ENCODE measurements at places on chromosomes 1 and 21. TPM values are rescaled to one million over a fixed set of nuclear protein-coding genes. Genes with fewer than 3 reads are reported as not detected.

- DNase-seq: no peak
Observed at GRCh38 chr1:160451119-160451858, 50.9 kb downstream of the VANGL2 start.

DNA sequence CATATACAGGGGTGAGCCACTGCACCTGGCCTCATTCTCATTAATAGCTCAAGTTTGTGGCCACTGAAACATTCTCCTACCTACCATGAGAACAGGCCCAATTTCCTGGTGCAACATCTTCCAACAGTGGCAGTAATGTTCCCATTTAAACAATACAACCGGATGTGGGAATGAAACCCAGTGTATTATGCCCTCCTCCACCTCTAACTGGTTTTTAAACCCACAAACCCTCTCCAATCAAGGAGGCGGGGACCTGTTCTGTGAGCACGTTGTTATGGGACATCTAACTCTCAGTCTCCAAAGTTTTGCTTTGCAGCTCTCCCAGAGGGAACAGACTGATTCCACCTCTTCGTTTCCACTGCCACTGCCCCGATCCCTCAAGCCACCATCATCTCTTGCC lies 2.6 kb downstream of the CTNNBIP1 start:
- DNase-seq: no peak

DNA sequence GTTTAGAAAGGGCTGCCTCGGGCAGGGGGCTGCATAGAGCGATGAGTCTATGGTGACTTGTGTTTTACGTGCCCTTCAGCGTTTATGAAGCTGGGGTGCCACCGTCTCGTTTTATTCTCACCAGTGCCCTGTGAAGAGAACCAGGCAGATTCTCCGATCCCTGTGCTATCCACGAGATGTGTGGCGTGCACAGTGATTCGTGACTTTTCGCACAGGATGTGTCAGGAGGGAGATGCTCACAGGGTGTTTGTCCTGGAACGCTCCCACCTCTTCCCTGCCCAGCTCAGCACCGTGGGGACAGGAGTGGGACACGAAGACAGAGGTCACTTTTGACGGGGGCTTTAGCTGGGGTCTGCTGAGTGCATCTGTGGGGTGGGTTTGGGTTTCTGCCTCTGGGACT lies 54.9 kb upstream of the AJAP1 start:
- DNase-seq: no peak

- no peak for DNase-seq
Observed at GRCh38 chr21:45335151-45335760, 47.6 kb upstream of the POFUT2 start.

- DNase-seq: peak; percentile 20
Observed at GRCh38 chr1:238642231-238642630, 744.1 kb upstream of the CHRM3 start.

DNA sequence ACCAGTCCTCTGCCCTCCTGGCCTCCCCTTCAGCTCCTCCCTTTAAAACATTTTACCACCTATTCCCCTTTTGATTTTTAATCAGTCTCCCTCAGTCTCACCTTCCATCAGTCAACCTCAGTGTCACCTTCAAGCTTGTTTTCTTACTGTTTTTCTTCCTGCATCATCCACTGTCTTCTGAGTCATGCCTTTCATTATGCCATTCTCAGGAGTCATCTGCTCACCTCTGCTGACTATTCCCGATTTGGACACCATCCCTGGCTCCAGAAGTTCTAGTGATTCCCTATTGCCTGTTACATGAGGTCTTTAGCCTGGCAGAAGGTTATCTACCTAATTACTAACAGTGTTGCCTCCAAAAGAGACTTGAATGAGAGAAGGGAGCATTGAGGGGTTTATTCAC lies 23.9 kb downstream of the NFASC start:
- no peak for DNase-seq

- DNase-seq: no peak
Observed at GRCh38 chr1:227780101-227781044, 35.1 kb upstream of the PRSS38 start.

DNA sequence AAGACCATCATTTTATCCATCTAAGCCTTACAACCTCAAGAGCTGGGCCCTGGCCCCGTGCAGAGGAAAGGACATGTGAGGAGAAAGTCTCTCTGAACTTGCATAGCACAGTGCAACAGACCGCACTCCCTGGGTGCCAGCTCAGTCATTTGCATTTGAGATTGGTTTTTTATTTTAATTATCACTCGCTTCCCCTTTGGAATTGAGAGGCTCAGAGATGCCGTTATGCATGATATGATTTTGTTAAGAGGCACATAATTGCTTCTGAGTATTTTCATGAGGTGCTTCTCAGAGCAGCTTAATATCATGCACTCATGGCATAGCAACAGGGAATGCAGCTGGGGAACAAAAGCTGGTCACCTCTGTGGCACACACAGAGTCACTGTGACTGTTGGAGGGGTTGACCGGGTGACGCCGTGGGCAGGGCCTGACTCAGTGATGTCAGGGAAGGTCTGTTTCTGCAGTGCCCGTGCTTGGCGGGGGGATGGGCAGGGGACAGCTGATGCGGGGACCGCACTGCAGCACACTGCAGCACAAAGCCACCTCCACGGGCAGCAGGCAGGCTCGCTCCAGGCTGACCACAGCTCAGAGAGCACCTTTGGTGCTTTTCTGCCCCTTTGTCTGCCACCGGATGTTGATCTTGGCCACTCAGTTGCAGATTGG lies 43.2 kb upstream of the VAMP3 start:
- no peak for DNase-seq

GRCh38 chr1:67941746-67942145 lies 108.5 kb upstream of the GNG12 start:
- no peak for DNase-seq

GRCh38 chr1:235557495-235557894 lies 53.2 kb upstream of the B3GALNT2 start:
- DNase-seq: no peak

GRCh38 chr21:43275421-43276211 lies 106.8 kb downstream of the CRYAA start:
- no peak for DNase-seq

DNA sequence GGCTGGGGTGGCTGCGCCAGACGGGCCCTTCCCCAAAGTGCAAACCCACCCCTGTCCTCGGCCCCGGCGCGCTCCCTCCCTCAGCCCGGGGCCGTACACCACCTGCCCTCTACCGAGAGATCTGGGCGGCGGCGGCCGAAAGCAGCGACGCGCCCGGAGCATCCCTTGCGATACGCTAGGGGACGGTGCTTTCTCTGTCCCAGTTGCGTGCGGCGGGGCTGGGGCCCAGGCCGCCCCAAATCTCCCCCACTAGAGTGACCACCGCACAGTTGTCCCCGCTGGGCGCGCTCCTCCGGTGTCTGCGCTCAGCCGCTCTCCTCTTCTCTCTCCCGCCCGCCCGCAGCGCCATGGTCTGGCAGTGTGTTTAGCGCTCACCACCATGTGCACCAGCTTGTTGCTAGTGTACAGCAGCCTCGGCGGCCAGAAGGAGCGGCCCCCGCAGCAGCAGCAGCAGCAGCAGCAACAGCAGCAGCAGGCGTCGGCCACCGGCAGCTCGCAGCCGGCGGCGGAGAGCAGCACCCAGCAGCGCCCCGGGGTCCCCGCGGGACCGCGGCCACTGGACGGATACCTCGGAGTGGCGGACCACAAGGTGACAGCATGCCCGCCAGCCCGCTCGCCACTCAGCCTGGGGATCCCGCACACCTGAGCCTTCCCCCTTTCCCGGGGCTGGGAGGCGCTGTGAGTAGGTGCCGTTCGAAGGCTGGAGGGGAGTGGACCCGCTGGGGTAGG lies 1.0 kb downstream of the ST6GALNAC5 start:
- peak; percentile 40 for DNase-seq

DNA sequence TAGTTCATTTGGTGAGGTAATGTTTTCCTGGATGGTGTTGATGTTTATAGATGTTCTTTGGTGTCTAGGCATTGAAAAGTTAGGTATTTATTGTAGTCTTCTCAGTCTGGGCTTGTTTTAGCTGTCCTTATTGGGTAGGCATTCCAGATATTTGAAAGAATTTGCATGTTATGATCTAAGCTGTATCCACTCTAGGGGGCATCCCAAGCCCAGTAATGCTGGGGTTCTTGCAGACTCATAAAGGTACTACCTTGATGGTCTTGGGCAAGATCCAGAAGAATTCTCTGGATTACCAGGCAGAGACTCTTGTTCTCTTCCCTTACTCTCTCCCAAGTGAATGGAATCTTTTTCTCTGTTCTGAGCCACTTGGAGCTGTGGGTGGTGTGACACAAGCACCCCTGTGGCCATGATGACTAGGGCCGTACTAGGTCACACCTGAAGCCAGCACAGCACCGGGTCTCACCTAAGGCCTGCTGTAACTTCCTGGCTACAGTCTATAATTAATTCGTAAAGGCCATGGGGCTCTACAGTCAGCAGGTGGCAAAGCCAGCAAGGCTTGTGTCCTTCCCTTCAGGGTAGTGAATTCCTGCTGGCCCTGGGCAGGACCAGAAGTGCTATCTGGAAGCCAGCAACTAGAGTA lies 74.8 kb upstream of the PDE4B start:
- DNase-seq: no peak

- no peak for DNase-seq
Observed at GRCh38 chr21:29654855-29655254, 284.9 kb downstream of the GRIK1 start.

GRCh38 chr1:39894884-39895495 lies 6.7 kb downstream of the MYCL start:
- no peak for DNase-seq

DNA sequence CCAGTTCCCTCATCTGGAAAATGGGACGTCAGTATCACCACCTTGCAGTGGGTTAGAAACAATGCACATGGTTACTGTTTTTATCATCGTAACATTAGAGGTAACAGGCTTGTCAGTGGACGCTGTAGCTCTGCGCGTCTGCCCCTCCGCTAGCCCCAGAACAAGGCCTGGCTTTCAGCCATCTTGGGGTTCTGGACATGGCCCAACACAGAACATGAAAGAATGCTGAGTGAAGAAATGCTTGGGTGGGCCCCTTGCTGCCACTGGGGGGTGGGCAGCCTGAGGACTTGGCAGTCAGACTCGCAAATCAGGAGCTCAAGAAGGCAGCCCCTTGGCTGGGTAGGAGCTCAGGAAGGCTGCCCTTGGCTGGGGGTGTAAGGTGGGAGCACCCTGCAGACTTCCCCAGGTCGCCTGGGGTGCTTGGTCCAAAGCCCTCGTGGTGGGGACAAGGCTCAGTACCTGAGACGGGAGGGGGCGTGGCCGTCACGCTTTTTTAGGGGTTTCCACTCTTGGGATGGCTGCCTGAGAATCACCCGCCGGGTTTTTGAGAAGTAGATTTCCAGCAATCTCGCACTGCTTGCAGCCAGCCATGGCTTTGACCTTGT lies 51.7 kb downstream of the SLC37A1 start:
- no peak for DNase-seq

- DNase-seq: no peak
Observed at GRCh38 chr21:38903690-38904139, 98.0 kb downstream of the ETS2 start.

DNA sequence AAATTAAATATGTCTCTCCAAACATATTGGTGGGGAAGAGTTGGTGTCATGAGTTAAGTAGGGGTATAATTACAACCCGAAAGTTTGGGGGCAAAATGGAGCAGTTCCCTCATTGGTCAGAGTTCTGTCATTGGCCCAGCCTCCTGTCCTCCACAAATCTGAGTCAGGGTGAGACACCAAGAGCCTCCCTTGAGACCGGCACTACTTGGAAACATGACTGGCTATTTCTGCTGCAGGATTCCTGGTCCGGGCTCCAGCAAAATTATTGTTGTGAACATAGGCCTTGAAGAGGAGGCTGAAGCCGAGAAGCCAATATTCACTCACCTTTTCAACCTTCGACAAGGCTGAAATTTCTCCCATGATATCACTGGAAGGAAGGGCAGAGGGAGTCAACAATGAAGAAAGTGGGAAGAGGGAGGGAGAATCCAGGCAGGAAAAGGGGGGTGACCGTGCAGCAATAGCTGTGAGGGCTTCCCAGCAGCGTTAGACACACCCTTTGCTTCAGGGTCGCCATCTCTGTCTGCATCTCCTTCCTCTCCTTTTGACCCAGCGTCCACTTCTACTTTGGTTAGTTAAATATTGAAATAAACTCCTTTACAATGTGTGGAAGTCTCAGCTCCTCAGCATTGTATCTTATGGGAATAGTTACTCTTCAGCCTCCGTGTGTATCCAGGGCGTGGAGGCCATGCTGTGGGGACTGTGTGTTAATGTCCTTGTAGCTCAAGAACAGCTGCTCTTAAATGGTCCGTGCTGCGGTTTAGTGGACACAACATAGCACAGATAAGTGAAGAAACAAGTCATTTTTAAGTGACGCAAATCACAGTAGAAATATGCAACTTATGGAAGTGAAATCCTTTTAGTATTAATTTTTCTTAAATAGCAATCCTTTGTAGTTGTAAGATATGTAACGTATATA lies 307.4 kb downstream of the DISC1 start:
- DNase-seq: no peak

- DNase-seq: no peak
Observed at GRCh38 chr1:224542783-224543440, 73.2 kb upstream of the CNIH3 start.

GRCh38 chr1:228337711-228338520 lies 68.7 kb downstream of the TRIM11 start:
- no peak for DNase-seq

GRCh38 chr1:157431751-157432150 lies 120.6 kb downstream of the FCRL5 start:
- no peak for DNase-seq

DNA sequence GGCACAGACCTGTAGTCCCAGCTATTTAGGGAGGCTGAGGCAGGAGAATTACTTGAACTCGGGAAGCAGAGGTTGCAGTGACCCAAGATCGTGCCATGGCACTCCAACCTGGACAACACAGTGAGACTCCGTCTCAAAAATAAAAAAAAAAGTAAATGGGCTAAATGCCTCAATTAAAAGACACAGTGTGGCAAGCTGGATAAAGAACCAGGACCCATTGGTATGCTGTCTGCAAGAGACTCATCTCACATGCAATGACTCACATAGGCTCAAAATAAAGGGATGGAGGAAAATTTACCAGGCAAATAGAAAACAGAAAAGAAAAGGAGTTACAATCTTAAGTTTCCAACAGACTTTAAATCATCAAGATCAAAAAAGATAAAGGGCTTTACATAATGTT lies 40.3 kb downstream of the ACBD6 start:
- DNase-seq: no peak

- DNase-seq: no peak
Observed at GRCh38 chr1:56573311-56573710, 6.1 kb downstream of the PLPP3 start.

- no peak for DNase-seq
Observed at GRCh38 chr1:41705798-41706197, 212.9 kb downstream of the HIVEP3 start.

DNA sequence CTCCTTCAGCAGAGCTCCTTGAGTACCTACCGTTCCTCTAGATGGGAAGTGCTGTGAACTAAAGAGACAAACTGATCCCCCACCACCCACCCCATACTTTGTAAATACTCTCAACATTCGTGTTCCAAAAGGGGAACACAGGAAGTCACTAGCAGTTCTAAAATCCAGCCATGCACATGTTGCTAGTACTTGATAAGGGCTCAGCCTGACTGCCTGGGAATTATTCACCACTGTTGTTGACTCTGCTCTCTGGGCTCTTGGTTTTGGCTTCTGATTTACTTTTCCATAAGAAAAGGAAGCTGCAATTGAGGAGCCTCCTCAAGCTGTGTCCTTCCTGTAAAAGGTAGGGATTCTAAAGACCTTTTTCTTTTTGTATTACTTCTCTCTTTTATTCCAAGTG lies 67.5 kb downstream of the IVNS1ABP start:
- DNase-seq: no peak

Gene LCE3D
- not detected for polyA plus RNA-seq

Gene CFHR5
- not detected for polyA plus RNA-seq

Gene BCL2L15
- polyA plus RNA-seq: 0.19 TPM

Gene PRAMEF1
- not detected for polyA plus RNA-seq

Gene SLC9C2
- polyA plus RNA-seq: 0.10 TPM

Gene CD1B
- not detected for polyA plus RNA-seq

Gene CD1D
- 6.8 TPM for polyA plus RNA-seq

Gene PAQR6
- 7.1 TPM for polyA plus RNA-seq

Gene SPRR2F
- polyA plus RNA-seq: not detected

Gene ZNF683
- polyA plus RNA-seq: 0.14 TPM

Gene KRTAP21-2
- polyA plus RNA-seq: not detected
